ENCODE measurements at places on chromosomes 12 and 14. TPM values are rescaled to one million over a fixed set of nuclear protein-coding genes. Genes with fewer than 3 reads are reported as not detected.

DNA sequence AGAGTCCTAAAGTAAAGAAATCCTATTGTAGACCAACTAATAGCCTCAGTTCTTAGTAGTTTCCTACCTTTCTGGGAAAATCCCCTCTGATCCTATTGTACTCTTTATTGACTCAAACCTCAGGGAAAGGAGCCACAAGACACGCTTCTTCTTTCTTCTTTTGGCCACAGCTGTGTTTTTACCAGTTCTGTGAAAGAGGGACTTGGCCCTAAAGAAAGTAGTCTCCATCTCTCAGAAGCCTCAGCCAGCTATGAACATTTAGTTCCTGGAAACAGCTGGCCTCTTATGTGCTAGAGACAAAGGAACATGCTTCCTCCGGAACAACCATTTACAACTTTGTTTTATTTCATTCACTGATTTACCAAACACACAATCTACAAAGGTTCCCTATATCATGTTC is 66.1 kb upstream of the ARID2 start:
- no peaks in the 10 kb centered on the region for H3K4me1 ChIP-seq
- no peaks in the 10 kb centered on the region for H3K27me3 ChIP-seq
- no peak overlapping the region for H3K4me3 ChIP-seq
- H3K27ac ChIP-seq, result no peak overlapping the region
- no peaks in the 10 kb centered on the region for H3K36me3 ChIP-seq

DNA sequence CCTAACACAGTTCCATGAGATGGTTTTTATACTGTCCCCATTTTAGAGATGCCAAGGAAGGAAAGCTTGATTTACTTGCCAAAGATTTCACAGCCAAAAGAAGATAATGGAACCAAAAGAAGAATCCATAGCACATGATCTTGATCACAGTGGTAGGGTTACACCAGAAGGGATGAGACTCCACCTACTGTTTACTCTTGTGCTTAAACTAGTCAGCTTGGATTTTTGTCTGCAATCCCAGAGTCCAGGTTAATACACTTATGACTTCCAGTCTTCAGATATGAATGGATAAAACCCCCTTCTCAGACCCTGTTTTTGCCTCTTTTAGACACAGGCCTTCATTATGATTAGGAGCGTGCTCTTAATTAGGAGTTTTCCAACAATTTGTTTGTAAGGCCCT is 454.2 kb downstream of the AEBP2 start:
- no peaks in the 10 kb centered on the region for H3K36me3 ChIP-seq
- no peaks in the 10 kb centered on the region for H3K4me1 ChIP-seq
- no peaks in the 10 kb centered on the region for H3K27me3 ChIP-seq
- no peak overlapping the region for H3K27ac ChIP-seq

DNA sequence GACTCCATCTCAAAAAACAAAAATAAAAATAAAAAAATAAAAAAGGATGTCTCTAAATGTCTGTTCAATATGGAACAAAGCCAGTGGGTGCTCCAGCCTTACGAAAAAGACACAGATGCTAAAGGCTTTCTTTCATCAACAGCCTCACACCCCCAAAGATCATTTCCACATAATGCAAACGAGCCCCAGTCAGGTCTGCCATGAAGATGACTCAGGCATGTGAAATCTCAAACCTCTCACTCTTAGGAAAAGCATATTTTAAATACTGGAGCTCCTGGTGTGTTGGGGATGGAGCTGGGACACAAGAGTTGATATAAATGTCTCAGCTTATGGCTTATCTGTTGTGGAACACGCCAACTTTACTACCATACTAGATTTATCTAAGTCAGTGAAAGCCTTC is 49.9 kb upstream of the PLXNC1 start:
- no peaks in the 10 kb centered on the region for H3K27me3 ChIP-seq
- H3K36me3 ChIP-seq, result no peaks in the 10 kb centered on the region

- H3K36me3 ChIP-seq, result no peaks in the 10 kb centered on the region
- no peak for DNase-seq
- no peaks in the 10 kb centered on the region for H3K4me1 ChIP-seq
- H3K27me3 ChIP-seq, result no peaks in the 10 kb centered on the region
- H3K27ac ChIP-seq, result peak overlapping the region; percentile 6
- no peak overlapping the region for H3K4me3 ChIP-seq
Observed at GRCh38 chr12:15230751-15231150, 9.5 kb upstream of the RERG start.

DNA sequence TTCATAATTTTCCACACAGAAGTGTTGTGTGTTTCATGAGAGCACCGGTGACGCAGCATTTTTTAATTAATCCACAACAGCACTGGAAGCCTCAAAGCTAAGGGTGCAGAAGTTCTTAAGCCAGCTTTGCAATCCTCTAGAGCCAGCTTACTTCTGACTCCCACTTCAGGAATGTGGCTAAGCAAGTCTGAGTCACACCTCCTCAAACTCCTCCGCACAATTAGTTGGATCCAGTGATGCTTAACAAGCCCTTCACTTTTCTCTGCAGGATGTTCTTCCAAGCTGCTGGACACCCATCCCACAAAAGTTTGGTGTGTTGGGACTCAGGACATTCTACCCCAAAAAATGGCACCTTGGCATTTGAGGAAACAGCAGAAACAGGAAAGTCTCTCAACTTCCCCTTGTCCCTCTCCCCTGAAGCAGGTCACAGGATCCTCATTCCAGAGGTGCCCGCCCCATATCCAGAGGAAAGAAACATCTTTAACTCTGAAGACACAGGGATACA is 210.0 kb downstream of the PPM1H start:
- no peaks in the 10 kb centered on the region for H3K4me1 ChIP-seq
- H3K4me3 ChIP-seq, result no peak overlapping the region
- H3K27ac ChIP-seq, result peak overlapping the region; percentile 31
- H3K36me3 ChIP-seq, result no peaks in the 10 kb centered on the region
- no peaks in the 10 kb centered on the region for H3K27me3 ChIP-seq

GRCh38 chr12:96347130-96347699 is 53.0 kb downstream of the CDK17 start:
- peak overlapping the region; percentile 47 for H3K27ac ChIP-seq
- no peaks in the 10 kb centered on the region for H3K36me3 ChIP-seq
- H3K4me3 ChIP-seq, result peak overlapping the region; percentile 36
- H3K4me1 ChIP-seq, result peaks cover 8% of the 10 kb centered on the region
- no peaks in the 10 kb centered on the region for H3K27me3 ChIP-seq

- H3K4me3 ChIP-seq, result no peak overlapping the region
- no peaks in the 10 kb centered on the region for H3K4me1 ChIP-seq
- H3K27me3 ChIP-seq, result no peaks in the 10 kb centered on the region
Observed at GRCh38 chr14:60544659-60545058, 35.7 kb downstream of the SIX6 start.

- no peaks in the 10 kb centered on the region for H3K4me1 ChIP-seq
- no peaks in the 10 kb centered on the region for H3K27me3 ChIP-seq
- no peak overlapping the region for H3K27ac ChIP-seq
- no peak overlapping the region for H3K4me3 ChIP-seq
- no peak for DNase-seq
- H3K36me3 ChIP-seq, result no peaks in the 10 kb centered on the region
Observed at GRCh38 chr12:130236446-130236845, 74.2 kb downstream of the FZD10 start.

DNA sequence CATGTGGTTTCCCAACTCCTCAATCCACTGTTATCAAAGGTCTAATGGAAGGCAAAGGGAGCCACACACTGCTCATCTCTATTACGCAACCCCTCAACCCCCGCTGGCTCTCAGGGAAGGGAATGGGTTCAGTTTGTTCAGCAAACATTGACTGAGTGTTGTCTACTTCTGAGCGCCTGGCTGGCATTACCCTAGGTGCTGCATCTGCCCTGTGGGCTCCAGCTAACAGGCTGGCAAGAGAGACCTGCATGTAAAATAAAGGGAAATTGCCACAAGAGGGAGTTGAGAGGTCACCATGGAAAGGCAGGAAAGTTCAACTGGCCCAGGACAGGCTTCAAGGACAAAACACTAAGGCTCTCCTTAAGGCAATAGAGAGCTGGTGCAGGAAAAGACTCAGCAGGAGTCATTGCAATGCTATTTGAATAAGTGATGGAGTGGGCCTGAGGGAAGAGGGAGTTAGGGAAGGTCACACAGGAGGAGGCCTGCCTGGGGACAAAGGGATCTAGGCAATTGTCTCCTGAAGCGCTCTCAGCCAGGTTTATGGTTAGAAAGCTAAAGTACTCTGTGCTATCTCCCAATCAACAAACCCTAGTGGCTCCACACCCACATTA is 5.5 kb upstream of the ZNF740 start:
- no peak overlapping the region for H3K27ac ChIP-seq
- DNase-seq, result no peak
- H3K36me3 ChIP-seq, result no peaks in the 10 kb centered on the region

- H3K4me1 ChIP-seq, result no peaks in the 10 kb centered on the region
- DNase-seq, result no peak
- H3K27ac ChIP-seq, result no peak overlapping the region
- H3K27me3 ChIP-seq, result no peaks in the 10 kb centered on the region
- H3K36me3 ChIP-seq, result no peaks in the 10 kb centered on the region
Observed at GRCh38 chr14:34043627-34044372, 92.9 kb upstream of the EGLN3 start.

DNA sequence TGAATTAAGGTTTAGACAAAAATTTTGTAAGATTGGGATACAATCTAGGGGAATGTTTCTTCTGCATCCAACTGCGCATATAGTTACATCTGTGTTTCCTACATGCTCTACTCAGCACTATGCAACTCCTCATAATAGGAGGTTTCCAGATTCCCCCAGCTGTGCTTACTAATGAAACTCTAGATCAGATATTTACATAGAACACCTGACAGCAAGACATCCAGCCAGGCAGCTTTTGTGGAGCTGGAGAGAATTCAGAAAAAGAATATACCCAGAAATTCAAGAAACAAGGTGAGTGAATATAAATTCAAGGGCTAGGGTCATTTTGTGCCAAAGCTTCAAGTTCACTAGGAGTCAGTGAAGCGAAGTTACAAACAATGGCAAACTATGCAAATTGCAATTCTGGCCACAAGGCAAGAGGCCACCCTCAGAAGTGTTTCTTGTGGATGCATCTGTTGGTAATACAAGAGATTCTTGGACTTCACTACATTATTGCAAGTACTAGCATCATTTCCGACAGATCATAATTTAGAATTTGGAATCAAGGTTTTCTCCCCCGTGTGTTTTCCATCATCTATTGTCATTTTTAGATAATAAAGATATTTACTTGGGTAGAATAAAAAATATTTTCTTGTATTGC is 341.2 kb upstream of the NAV3 start:
- no peaks in the 10 kb centered on the region for H3K4me1 ChIP-seq
- no peak for DNase-seq
- no peaks in the 10 kb centered on the region for H3K36me3 ChIP-seq
- H3K27ac ChIP-seq, result no peak overlapping the region

DNA sequence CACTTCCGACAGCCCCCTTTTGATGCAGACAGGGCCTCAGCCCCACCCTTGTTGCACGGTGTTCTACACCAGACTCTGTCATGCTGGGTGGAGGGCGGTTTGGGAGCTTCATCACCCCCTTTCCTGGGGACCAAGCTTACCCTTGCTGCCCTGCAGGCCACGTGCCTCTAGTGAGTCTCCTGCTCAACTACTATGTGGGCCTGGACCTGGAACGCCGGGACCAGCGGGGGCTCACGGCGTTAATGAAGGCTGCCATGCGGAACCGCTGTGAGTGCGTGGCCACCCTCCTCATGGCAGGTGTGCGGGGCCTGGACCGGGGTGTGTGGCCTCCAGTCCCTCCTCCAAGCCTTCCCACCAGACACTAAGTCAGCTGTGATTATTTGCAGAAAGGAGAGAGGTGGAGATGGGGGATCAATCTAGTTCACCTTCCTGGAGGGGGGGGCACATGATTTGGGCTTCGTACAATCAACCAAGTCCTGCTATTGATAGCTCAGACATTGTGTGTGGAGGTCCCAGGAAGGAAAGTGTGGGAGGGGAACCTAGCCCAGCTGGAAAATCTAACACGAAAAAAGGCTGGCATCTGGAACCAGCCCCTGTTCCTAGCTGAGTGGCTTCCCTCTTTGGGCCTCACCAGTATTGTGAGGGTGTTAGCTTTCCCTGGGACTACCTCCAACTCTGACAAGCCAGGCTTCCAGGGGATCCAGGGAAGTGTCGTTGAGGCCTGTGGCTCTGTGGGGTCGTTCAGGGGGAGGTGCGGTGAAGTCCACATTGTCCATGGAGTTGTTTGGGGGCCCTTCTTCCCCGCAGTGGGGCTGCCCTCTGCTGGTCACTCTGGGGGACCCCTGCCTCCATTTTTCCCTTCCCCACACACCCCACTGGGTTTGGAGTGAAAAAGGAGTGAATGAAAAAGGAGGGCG is 1.6 kb downstream of the ANKRD33 start:
- no peaks in the 10 kb centered on the region for H3K36me3 ChIP-seq
- H3K4me1 ChIP-seq, result peaks cover 7% of the 10 kb centered on the region
- no peak overlapping the region for H3K4me3 ChIP-seq

DNA sequence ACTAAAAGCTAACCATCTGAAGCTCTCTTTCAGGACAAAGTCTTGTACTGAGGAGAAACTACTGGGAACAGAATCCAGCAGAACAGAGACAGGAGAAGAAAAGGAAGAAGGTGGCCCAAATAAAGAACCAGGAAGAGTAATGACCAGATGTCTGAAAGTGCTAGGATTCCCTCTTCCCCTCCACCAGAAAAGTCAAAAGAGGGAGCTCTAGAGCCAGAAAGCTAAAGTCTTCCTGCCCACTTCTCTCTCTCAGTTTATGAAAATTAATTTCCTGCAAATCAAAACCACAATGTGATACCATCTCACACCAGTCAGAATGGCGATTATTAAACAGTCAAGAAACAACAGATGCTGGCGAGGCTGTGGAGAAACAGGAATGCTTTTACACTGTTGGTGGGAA is 47.2 kb downstream of the SPPL3 start:
- H3K4me1 ChIP-seq, result peaks cover 7% of the 10 kb centered on the region
- no peak for DNase-seq
- H3K27me3 ChIP-seq, result no peaks in the 10 kb centered on the region

DNA sequence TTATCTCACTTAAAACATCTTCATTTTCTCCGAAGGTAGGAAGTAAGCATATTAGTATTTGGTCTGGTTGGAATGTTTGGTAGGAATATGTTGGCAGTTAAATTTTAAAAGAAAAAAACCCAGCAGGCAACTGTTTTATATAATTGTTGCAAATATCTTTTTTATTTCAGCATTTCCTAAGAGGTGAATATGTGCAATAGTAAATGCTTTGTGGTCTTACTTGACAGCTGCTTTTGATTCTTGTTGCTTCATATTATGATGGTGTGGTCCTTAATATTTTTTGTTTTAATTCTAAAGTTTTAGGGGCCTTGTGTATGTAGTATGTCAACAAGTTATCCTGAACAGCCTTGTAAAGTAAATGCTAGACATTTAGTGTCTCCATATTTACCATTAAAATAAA is 6.3 kb downstream of the TRAFD1 start:
- no peak for DNase-seq
- H3K36me3 ChIP-seq, result peaks cover 16% of the 10 kb centered on the region
- no peaks in the 10 kb centered on the region for H3K27me3 ChIP-seq
- H3K4me1 ChIP-seq, result peaks cover 31% of the 10 kb centered on the region

- no peaks in the 10 kb centered on the region for H3K36me3 ChIP-seq
- no peak overlapping the region for H3K4me3 ChIP-seq
- no peaks in the 10 kb centered on the region for H3K27me3 ChIP-seq
- no peak overlapping the region for H3K27ac ChIP-seq
- H3K4me1 ChIP-seq, result no peaks in the 10 kb centered on the region
Observed at GRCh38 chr14:23829736-23830471, 123.7 kb upstream of the DHRS4 start.

GRCh38 chr14:83624541-83624940 is 1905.4 kb upstream of the FLRT2 start:
- H3K4me1 ChIP-seq, result no peaks in the 10 kb centered on the region
- no peak overlapping the region for H3K27ac ChIP-seq
- H3K4me3 ChIP-seq, result no peak overlapping the region
- no peak for DNase-seq
- no peaks in the 10 kb centered on the region for H3K27me3 ChIP-seq

The LMO3 gene
- total RNA-seq, result 12.4 TPM

The PRR4 gene
- 2.2 TPM for total RNA-seq

The PRDM4 gene
- 34.5 TPM for total RNA-seq

The RAPGEF3 gene
- 79.1 TPM for total RNA-seq

The DDN gene
- total RNA-seq, result not detected

All from tibial nerve (tissue), 4 donors.